ENCODE measurements at places on chromosomes 3 and 15.

DNA sequence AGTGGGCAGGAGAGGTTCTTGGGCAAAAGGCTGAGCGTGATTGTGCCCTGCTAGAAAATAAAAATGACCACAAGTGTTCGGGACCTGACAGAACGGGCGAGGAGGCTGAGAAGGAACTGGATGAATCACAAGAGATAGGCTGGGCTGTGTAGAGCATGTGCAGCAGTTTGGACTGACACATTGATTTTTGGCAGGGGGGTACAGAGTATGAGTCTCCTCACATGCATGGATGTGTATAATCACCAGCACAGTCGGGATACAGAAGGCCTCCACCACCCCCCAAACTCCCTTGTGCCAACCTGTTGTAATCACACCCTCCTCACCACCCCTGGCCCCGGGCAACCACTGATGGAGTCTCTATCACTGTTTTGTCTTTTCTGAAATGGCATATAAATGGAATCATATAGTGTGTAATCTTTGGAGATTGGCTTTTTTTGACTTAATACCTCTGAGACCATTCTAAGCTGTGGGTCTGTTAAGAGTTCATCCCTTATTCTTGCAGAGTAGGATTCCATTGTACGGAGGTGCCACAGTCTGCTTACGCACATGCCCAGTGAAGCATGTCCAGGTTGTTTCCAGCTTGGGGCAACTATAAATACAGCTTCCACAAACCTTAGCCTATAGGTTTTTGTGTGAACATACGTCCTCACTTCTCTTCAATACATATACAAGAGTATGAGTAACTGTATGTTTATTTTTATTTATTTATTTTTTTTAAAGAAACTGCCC is 438.8 kb downstream of the FOXP1 start:
- no peak for DNase-seq

- DNase-seq: no peak
Measured at GRCh38 chr3:127802606-127803005, 19.7 kb downstream of the MGLL start.

- DNase-seq: no peak
Measured at GRCh38 chr3:115760716-115761115, 137.4 kb downstream of the GAP43 start.

DNA sequence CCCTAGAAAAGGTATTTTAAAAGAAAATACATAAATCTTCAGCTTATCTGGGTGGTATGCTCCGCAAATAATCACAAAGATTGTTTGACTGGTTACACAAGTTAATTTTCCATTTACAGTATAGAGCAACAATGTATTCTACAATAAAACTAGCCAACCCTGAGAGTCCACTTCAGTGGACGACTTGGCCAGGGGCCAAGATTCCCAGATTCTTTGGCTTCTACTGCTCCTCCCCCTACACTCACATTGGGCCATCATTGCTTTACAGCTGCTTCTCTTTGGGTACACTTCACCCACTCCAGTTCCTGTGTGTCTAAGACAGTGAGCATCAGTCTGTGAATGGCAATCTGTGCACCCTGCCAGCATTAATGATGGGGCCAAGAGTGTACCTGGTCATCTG is 17.2 kb upstream of the PRICKLE2 start:
- no peak for DNase-seq

GRCh38 chr3:41029356-41029755 is 169.9 kb upstream of the CTNNB1 start:
- DNase-seq: no peak

DNA sequence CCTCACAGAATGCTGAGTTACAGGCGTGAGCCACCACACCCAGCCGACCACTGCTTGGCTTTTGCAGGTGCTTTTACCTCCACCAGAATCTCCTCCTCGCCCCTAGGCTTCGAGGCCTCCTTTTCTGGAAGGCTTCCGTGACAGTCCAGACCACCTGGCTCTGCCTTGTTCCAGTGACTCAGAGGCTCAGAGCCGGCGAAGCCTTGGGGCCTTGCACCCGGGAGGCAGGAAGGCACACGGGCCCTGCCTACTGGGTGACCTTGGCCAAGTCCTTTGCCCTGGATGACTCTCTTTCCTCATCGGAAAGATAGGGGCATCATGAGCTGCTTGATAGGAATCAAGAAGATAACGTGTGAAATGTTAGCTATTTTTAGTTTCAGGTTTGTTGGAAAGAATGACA is 31.3 kb upstream of the FURIN start:
- no peak for DNase-seq

DNA sequence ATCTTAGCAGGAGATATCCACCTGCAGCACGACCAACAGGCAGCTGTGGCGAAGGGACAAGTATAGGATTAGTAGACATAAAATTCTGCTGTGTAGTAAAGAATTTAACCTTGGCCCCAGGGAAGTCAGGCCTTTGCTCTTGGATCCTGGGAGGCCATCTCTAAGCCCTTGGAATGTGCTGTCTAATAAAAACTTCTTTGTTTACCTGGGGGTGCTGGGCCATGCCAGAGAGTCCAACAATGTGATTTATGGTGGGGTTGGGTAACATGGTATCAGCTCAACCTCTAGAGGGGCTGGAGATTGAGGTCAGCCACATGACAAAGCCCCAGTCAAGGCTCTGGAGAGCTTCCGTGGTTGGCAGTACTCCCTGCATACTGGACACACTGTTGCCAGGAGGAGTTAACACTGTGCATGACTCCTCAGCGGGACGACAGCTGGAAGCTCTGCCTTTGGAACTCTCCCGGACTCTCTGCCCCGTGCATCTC is 52.4 kb downstream of the HEG1 start:
- peak; percentile 74 for DNase-seq

- DNase-seq: no peak
Measured at GRCh38 chr3:71586810-71587242, 3.3 kb upstream of the FOXP1 start.

GRCh38 chr15:35736150-35736549 is 190.2 kb upstream of the DPH6 start:
- no peak for DNase-seq

- no peak for DNase-seq
Measured at GRCh38 chr3:94305835-94306611, 243.2 kb downstream of the NSUN3 start.

DNA sequence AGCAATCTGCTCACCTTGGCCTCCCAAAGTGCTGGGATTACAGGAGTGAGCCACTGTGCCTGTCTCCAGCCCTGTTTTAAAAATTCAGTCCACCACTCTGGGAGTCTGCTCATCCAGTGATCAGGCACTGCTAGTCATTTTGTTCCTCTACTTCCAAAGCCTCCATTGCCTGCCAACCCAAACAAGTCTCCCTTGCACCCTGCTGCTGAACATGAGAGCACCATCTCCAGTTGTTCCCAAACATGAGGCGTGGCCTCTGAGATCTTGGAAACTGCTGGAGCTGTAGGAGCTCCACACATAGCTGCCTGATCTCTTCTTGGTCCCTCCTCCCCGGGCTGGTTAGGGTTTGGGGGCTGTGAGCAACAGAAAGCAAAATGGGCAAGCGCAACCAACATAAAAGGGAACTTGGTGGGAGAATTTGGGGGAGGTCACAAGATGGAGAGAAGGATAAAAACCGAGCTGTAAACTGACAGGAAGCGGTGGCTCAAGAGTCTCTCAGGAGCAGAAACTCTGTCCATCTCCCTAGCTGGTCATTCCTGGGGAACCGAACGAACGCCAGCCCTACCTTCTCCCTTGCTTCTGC is 49.6 kb upstream of the TLE3 start:
- no peak for DNase-seq

Data from SW480 (cell line).